ENCODE measurements at places on chromosomes 5 and 9.
A peak's percentile ranks its signal among the peaks of the same experiment; 100 is the strongest.

DNA sequence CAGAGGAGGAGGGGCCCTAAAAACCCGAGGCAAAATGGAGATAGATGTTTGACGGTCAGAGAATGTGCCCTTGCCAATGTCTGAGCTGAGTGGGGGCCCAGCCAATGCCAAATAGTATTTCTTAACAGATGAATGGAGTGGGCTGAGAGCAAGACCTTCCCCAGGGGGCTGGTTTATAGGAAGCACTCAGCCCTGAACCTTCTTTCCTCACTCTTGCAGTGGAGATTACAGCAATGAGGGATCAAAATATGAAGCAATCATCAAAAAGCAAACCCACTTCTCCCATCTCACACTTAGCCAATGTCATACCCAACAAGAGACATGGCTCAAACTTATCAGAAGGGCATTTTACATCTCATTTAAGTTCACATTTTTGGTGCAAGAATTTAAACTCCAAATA lies 350.3 kb downstream of the GADD45G start:
- no peak for DNase-seq

- DNase-seq: no peak
Measured at GRCh38 chr9:71664566-71664965, 103.7 kb downstream of the CEMIP2 start.

- DNase-seq: no peak
Measured at GRCh38 chr9:6614489-6614888, 31.0 kb downstream of the GLDC start.

GRCh38 chr5:173771121-173771724 lies 116.9 kb upstream of the CPEB4 start:
- DNase-seq: no peak

- no peak for DNase-seq
Measured at GRCh38 chr5:170719551-170719950, 64.0 kb upstream of the GABRP start.

DNA sequence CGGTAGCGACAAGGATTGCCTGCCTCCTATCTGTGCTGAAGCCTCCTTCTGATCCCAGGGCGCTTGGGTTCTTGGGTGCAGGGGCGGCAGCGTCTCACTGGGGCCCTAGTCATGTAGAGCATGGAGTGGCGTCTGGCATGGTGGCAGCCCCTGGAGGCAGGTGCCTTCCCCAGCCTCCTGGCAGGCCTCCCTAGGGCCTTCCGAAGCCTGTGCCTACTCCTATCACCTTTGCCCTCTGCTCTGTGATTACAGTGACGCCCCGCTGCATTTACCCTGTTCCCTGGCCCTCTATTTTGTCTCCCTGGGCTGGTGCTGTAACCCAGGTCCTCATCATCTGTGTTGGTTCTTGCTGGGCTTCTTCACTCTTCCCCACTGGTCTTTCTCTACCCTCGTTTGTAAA lies 3.8 kb downstream of the SRD5A1 start:
- DNase-seq: no peak

DNA sequence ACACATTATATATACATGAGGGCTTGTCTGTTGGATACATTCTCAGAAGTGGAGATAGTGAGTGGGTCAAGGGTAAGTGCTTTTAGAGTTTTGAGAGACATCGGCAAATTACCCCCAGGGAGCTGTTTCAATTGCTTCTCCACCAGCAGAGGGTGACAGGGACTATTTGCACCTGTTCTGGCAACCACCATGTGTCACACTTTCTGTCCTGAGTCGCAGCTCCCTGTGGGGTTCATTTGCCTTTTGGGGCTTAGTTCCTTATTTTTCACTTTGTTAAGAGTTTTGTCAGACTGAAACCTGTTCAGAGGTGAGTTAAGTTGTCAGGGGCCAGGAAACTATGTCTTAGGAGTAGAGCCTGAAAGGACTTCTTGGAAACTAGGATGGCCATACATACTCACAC lies 20.1 kb upstream of the SLC36A1 start:
- DNase-seq: no peak

DNA sequence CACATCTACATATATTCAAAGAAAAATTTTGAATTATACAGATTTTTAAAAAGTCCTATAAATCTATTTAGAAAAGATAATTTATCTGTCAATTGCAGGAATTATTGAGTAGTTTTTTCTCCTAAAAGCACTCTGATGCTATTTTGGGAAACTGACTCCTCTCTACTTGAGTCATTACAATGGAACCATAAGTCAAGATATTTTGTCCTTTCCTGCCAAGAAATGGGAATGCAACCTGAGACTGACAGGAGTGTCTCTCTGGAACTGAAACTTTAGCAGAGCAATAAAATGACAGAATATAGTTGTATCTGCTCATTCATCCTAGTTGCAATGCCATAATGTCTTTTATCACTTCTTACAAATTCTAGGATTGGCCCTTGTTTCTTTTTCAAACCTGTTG lies 48.6 kb downstream of the CARTPT start:
- DNase-seq: no peak

DNA sequence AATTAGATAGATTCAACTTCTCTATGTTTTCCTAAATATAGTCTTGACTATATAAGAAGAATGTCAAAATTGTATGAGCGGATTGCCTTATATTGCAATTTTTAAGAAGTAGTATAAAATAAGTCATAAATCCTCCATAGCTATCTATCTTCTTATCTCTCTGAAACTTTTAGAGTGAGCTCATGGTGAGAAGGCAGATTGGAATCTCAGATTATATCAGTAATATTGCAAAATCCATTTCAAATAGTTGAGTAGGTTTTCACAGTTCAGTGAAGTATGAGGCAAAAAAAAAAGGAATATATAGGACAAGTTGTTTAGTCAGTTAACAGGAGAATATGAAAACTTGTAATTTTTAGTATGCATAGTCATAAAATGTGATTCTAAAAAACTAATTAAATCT lies 156.4 kb downstream of the FAM174A start:
- DNase-seq: no peak

- DNase-seq: peak; percentile 27
Measured at GRCh38 chr5:173789031-173789920, 98.9 kb upstream of the CPEB4 start.

GRCh38 chr5:160485364-160485969 lies 63.8 kb downstream of the PTTG1 start:
- no peak for DNase-seq

DNA sequence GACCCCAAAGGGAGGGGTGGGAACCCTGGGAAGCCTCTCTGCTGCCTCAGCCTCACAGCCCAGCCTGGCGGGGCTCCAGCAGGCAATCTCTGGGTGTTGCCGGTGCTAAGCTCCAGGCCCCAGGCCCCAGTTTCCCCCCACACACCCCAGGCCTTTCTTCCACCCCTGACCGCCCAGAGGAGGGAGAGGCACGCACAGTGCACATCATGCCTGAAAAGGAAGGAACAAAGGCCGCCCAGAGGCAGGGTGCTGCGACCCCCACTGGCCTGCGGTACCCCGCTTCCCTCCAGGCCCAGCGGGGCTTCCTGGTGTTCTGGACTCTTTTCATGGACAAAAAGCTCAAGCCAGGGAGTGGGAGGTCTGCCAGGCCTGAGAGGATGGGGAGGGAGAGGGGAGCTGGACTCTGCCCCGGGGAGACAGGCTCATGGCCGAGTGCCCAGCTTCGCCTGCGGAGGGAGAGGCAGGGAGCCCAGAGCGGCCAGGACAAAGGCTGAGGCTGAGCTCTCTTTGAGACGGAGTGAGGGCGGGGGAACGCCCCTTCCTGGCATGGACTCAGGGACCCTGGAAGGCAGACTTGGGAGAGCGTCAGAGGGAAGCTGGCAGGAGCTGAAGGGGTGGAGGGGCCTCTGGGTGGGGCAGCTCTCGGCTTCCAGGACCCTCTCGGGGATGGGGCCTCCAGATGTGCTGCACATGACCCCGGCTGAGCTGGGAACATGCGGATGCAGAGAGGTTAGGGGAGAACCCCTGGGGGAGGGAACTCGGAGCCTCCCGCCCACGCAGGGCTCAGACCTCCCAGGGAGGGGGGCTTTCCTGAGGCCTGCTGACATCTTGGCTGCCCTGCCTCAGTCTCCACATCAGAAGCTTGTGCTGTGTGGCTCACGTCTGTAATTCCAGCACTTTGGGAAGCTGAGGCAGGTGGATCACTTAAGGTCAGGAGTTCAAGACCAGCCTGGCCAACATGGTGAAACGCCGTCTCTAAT lies 1.8 kb upstream of the ENTPD2 start:
- no peak for DNase-seq

DNA sequence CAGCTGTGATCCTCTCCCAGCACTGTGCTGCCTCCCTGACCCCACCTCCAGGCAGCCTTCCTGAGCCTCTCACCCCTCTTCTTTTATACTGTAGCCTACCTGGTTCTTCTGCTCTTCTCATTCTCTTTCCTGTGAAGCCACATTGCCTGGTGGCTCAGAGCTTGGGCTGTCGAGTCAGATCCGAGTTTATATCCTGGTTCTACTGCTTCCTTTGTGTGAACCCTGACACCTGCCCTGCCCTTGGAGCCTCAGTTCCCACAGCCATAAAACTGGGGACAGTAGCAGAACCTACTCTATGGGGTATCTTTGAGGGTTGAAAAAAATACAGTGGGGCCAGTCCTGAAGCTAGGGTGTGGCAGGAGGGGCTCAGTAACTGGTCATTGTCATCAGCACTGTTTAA lies 8.8 kb downstream of the SLC27A4 start:
- no peak for DNase-seq

DNA sequence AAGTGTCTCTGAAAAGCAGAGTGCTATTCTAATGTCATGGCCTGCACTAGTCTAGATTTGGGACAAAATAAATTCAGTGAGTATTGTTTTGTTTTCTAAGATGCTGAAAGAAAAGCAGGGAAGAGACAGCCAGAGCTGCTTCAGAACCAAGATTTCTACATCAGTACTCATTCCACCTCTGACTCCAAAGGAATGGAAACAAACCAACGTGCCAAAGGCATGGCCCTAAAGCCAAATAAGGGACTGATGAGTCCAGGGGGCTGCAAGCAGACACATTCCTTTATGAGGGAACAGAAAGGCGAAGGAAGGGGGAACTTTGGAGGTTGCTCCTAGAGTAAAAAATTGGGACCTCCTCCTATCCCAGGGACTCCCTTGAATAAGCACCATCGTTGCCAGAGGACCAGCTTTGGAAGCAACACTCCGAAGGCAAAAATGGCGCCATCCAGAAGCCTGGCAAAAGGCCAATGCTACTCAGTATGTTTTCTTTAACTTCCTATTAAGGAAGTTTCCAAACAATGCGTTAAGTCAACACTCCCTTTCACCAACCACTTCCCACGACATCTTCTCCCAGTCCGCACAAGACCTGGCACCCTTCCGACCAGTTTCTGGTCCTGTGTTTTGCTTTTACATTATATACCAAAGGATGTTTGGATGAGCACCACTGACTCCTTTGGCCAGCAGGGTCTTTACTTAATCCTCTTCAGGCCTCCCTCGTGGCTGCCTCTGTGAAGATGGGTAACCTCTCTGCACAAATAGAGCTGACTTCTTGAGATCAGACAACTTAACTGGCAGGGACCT lies 31.6 kb downstream of the ADAM19 start:
- DNase-seq: no peak

DNA sequence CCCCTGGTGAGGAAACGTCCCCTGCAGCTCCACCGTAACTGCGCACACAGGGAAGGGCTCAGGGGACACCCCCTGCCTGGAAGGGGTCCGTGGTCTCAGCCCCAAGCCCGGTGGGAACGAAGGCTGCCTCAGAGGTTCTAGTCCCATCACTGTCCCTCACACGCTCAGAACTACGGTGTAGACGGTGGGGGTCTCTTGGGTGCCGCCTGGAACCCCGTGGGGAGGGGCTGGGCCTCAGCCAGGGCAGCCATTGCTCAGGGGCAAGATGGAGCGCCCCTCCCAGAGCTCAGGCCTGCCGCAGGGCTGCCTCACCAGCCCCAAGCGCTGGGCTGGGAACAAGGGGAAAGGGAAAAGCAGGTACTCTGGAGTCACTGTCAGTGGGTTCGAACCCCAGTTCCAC lies 2.9 kb downstream of the AGPAT2 start:
- no peak for DNase-seq

DNA sequence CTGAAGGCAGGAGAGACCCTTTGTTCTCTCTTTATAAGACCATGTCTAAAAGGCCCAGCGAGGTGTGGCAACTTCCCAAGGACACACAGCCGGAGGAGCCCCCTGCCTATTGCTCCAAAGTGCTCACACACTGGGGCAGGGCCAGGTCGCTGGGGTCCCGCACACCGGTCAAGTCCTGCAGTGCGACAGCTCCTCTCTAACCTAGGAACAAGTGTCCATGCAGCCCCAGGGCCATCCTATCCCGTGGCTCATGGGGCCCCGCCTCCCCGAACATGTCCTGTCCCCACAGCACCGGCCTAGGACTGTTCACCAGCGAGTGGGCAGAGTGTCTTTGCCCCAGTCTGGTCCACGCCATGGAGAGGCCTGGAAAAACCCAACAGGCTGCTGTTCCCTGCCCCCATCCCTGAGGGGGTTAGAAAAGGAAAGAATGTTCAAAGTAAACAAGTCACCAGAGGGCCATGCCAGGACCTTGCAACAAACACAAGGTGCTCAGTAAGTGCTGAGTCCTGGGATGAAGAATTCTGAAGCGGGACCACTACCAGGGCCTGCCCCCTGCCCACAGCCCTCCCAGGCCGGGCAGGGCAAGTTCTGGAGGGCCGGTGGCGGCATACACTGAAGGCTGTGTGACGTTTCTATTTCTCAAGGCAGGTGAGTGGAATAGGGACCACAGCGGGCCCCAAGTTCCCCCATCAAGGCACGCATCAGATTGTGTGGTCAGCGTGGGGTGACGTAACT lies 938 bp downstream of the NINJ1 start:
- peak; percentile 69 for DNase-seq

GRCh38 chr5:88542786-88543185 lies 274.1 kb upstream of the TMEM161B start:
- DNase-seq: no peak

DNA sequence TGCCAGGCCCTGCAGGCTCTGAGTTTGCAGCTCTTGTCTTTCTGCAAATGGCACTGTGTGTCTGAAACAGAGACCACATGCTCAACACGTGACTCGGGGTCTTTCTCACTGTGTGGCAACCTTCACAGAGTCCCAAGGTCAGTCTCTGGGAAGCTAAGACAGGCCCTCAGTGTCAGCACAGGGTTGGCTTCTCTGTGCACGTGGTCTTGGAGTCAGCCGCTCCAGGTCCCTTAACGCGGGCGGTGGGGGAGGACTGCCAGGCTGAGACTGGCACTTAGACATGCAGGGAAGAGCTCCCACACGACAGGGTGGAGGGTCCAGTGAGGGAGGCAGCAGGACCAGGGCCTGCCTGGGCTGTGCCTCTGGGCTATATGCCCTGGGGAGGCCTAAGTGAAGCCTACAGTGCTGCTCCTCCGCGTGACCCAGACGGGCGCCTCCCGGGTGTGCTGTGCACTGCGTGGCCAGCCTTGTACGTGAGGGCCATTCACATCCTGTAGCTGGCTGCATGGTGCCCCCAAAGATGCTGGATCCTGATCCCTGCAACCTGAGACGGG lies 76.8 kb downstream of the ADAMTS2 start:
- DNase-seq: no peak

- no peak for DNase-seq
Measured at GRCh38 chr9:35335164-35335563, 154.7 kb upstream of the RUSC2 start.

- DNase-seq: peak; percentile 75
Measured at GRCh38 chr5:177312649-177313181, 1.0 kb upstream of the MXD3 start.

- peak; percentile 21 for DNase-seq
Measured at GRCh38 chr5:148687427-148687826, 33.1 kb upstream of the HTR4 start.

- no peak for DNase-seq
Measured at GRCh38 chr5:2985718-2986117, 234.2 kb upstream of the IRX2 start.

- no peak for DNase-seq
Measured at GRCh38 chr5:176731506-176732160, 78.7 kb upstream of the UNC5A start.
